Dermis blood vessel endothelial cell (primary cell): ENCODE measurements at places on chromosomes 6 and 20. TPM values are rescaled to one million over a fixed set of nuclear protein-coding genes. Genes with fewer than 3 reads are reported as not detected.
A peak's percentile ranks its signal among the peaks of the same experiment; 100 is the strongest.

GRCh38 chr6:48177786-48178185 lies 66.8 kb upstream of the PTCHD4 start:
- DNase-seq = no peak

- no peak for DNase-seq
These were observed 211.1 kb downstream of the ANKRD60 start for GRCh38 chr20:58017231-58017969.

Gene RAET1L
- not detected in 2 replicates for total RNA-seq

DNA sequence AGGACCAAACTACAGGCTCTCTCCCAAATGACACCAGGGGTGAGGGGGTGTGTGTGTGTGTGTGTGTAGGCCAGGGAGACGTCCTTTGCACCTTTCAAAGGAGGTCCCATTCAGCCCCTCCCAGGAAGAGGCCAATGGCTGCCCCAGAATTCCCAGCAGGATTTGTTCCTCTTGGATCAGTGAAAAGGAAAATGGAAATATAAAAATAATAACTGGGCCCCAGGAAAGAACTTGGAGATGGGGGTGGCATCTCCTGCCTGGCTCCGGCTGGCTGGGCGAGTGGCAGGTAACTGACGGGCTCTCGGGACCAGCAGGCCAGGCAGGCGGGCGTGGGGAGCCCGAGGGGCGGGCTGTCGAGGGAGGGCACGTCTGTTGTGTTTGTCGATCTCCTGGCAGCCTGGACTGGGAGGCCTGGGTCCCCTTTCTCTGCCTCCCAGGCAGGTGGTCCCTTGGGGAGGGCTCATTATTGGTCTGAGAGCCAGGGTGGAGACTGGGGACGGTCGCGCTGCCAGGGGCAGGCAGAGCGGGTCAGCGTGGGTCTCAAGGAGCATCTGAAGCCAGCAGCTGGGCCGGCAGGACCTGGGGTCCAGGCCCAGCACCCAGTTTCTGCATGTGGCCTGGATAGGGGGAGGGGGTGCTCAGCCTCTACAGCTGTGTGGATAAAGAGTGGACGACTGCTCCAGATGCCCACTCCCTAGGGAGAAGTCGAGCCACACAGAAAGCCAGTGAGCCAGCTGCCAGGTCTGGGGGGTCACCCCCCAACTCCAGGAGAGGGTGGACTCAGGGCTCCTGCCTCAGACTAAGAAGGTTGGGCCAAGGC lies 3.1 kb downstream of the NOL4L start:
- no peak for DNase-seq

GRCh38 chr6:11410539-11411307 lies 126.8 kb upstream of the TMEM170B start:
- DNase-seq = peak; percentile 67

Gene MAP3K7
- 20.8 and 30.0 TPM in 2 replicates for total RNA-seq
